Urinary bladder (tissue), 4 donors: ENCODE measurements at places on chromosomes 1 and 21.

DNA sequence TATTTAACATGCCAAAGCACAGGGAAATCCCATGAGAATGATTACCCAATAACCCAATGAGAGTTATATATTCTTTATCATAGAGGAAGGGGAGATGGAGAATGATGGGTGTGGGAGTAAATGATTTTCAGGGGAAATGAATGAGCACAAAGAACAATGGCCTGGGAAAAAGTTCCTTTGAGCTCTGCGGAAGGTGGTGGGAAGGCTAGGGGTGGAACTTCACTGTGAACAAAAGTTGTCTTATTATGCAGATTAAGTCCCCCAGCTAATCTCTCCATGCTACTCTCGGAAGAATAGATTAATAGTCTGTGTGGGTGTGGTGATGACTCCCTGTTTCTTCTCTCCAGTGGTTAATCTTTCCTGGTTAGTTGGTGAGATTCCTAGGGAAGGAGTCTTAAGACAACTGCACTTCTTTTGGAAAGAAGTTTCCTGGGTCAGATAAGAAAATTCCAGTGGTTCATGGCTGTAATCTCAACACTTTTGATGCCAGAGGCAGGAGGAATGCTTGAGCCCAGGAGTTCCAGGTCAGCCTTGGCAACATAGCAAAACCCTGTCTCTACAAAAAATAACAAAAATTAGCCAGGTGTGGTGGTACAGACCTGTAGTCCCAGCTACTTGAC is 71.6 kb downstream of the DNTTIP2 start:
- no peak for DNase-seq

GRCh38 chr1:153945795-153946621 is 510 bp downstream of the DENND4B start:
- no peak for DNase-seq

- no peak for DNase-seq
Measured at GRCh38 chr1:54278941-54279422, 79.0 kb downstream of the MRPL37 start.

DNA sequence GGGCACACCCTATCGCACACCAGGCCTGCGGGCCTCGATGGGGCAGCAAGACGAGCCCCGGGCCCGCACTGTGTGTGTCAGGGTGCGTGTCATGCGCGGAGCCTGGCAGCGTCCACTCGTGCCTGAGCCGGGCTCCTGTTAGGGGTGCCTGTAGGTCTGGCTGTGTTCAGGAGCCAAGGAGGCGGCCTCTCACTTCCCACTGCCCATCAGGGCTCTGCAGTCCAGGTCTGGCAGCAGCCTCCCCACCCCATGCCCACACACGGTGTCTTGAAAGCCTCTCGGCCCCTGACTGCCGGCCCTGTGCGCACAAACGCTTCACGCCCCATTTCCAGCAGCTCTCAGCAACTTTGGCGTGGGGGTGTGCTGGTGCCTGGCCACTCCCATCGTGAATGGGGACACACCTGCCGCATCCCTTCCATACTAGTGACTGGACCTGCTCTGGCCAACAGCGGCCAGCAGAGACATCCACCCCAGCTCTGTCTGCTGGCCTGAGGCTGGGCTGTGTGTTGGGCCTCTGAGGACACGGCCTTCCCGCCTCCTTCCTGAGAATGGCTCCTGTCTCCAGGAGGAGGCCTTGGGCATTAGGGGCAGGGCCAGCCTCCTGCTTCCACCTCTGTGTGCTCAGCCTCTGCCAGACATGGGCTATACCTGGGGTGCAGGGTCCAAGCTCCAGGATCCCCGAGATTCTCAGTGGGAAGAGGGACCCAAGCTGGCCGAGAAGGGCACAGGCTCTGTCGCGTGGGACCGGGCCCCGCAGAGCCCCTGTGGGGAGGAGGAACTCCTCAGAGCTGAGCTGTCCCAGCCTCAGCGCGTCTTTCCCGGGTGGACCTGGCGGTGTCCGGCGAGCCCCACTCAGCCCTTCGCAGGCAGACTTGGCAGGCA is 41.8 kb upstream of the ACTRT2 start:
- DNase-seq: no peak

- DNase-seq: no peak
Measured at GRCh38 chr1:226674892-226675714, 64.0 kb downstream of the ITPKB start.

DNA sequence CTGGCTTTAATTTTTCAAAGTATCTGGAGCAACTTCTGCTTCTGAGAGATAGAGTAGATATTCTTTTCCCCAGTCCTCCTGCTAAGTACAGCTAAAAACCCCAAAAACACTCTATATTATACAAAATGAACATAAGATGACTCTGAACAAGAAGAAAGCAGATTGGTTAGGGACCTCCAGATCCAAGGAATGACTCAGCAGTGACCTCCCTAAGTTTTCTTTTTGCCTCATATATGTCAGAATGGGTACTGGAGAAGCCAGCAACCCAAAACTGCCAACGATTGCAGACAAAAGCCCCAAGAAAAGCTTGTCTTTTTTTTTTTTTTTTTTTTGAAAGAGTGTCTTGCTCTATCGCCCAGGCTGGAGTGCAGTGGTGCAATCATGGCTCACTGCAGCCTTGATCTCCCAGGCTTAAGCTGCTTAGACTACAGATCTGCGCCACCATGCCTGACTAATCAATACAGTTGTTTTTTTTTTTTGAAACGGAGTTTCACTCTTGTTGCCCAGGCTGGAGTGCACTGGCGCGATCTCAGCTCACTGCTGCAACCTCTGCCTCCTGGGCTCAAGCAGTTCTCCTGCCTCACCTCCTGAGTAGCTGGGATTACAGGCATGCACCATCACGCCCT is 22.7 kb downstream of the NDUFS5 start:
- DNase-seq: no peak
